ENCODE measurements at places on chromosomes 2 and 18.

GRCh38 chr2:85287721-85288120, 40.1 kb downstream of the TGOLN2 start:
- DNase-seq = no peak

- no peak for DNase-seq
Observed at GRCh38 chr2:186771850-186772463, 77.0 kb downstream of the ZSWIM2 start.

DNA sequence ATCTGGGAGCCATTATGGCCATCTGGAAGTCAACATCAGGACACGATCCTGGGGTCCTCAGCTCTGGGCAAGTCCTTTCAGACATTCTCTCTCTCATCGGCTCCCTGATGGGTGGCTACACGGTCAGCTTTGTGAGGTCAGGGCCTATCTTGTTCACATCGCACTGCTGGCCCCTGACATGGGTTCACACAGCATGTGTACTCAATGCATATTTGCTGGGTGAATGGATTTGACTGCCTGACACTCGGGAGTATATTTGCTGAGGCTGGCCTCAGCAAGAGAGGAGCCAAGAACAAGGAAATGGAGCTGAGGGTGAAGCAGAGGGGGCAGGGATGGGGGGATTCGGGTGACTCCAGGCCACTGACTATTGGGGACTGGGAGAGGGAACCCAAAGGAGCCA, 50.5 kb downstream of the SLC4A5 start:
- peak; percentile 39 for DNase-seq

GRCh38 chr2:113207021-113207420, 33.2 kb downstream of the PSD4 start:
- no peak for DNase-seq

DNA sequence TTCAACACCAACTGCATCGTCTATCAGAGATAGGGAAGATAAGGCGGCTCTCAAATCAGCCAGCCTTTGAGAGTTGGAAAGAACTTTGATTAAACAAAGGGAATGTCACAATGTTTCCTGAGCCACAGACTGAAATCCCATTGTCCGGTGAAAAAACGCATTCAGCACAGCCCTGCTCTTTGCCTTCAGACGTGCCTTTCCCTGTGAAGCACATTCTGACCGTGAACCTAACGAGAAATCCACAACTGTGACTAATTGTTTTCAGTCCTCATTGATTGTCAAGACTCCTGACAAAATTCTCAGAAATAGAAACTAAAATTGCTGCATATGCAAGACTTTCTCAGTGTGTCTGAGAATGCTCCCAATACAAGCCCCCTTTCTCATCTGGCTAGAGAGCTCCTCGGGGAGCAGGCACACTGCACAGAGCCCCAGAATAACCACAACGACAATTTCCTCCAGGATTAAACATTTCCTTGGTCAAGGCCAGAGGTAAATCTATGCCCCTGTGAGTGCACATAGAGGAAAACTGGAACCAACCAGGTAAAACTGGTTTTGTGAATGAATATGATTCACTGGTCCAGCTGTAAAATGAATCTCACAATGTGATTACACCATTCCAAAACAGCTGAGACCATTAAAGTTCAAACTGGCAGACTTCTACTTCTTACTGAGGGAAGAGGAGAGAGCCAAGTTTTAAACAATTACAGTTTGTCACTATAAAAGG, 561.9 kb upstream of the ID2 start:
- DNase-seq = no peak

DNA sequence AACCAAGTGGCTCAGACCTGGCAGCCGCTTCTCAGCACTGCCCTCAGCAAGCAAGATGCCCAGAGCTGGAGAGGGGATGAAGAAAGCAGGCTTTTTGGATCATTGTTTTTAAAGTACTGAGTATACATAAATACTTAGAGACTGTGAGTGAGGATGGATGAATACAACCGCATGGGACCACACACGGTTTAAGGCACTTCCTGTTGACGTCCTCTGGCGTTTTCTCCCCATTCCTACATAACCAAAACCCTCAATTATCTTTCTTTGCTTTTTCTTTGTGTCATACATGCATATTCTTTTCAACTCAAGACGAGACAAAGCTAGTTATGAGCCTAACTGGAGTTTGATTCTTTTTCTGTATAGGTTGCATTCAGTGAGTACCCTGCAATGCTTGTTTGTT, 198.4 kb downstream of the GALR1 start:
- no peak for DNase-seq

Measured in ecto neural progenitor cell (in vitro differentiated cells).